Activated CD8-positive, alpha-beta memory T cell treated with anti-CD3 and anti-CD28 coated beads, Interleukin-2, amount 10 ng/mL, durations not matched to agents 7 days and 5 days (primary cell): ENCODE measurements at places on chromosomes 5 and 9. TPM values are rescaled to one million over a fixed set of nuclear protein-coding genes. Genes with fewer than 3 reads are reported as not detected.

GRCh38 chr5:152532714-152533113 lies 127.6 kb upstream of the NMUR2 start:
- no peak for DNase-seq
- no peaks in the 10 kb centered on the region for H3K36me3 ChIP-seq
- H3K4me3 ChIP-seq: no peak overlapping the region

GRCh38 chr5:7714119-7714518 lies 136.8 kb downstream of the CFAP90 start:
- no peak overlapping the region for H3K4me3 ChIP-seq
- H3K36me3 ChIP-seq: no peaks in the 10 kb centered on the region
- no peaks in the 10 kb centered on the region for H3K4me1 ChIP-seq
- no peak overlapping the region for H3K27ac ChIP-seq
- peaks cover 2% of the 10 kb centered on the region for H3K27me3 ChIP-seq

- peak overlapping the region; percentile 39 for H3K27ac ChIP-seq
- peaks cover 34% of the 10 kb centered on the region for H3K4me1 ChIP-seq
- DNase-seq: no peak
- H3K27me3 ChIP-seq: no peaks in the 10 kb centered on the region
- H3K36me3 ChIP-seq: peaks cover 5% of the 10 kb centered on the region
Observed at GRCh38 chr5:139407517-139407916, 3.6 kb upstream of the SPATA24 start.

DNA sequence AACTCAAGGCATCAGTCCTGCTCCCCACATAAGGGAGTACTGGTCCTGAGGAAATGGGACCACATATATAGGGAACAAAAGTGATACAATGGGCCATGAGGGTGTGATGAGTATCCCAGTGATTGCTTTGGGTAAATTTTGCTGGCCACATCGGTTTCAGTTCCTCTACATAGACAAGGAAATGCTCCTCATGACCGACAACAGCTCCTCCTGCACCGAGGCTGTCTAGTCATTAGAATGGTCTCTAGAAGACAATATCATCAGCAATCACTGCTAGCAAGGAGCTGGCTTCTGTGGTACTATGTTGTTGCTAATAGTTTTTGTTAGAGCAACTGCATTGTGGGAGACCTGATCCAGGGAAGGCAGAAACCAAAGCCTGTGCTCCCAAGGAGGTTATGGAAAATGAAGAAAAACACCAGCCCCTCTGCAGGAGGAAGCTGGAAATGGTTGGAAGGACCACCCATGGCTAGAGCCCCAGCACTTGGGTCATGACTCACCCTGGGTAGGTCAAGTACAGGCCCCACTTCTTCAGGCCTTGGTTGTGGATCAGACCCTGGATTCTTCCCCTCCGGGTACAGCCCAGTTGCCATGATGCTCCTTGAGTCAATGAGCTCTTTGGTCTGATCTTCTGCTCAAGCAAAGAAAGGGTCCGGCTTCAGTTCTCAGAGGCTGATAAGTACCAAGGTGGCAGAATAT lies 3.4 kb upstream of the CTSL start:
- no peak overlapping the region for H3K27ac ChIP-seq
- peaks cover 31% of the 10 kb centered on the region for H3K27me3 ChIP-seq
- no peaks in the 10 kb centered on the region for H3K36me3 ChIP-seq
- no peak overlapping the region for H3K4me3 ChIP-seq

DNA sequence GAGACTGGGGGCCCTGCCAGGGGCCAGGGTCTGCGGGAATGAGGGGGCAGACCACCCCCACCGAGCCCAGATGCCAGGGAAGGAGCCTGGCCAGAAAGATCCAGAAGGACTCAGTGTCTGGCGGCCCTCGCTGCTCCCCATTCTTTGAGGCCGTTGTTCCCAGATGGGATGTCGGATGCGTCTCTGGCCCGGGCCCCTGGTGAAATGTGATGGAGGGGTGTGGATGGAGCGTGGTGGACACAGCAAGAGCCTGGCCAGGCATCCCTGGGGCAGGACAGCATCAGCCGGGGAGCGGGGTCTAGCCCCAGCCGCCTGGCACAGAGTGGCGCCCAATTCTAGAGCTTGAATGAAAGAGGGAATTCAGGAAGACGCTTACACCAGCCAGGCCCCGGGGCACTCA lies 46.2 kb upstream of the NKD2 start:
- no peaks in the 10 kb centered on the region for H3K36me3 ChIP-seq
- no peak overlapping the region for H3K4me3 ChIP-seq
- peaks cover 24% of the 10 kb centered on the region for H3K27me3 ChIP-seq
- DNase-seq: no peak
- H3K27ac ChIP-seq: no peak overlapping the region
- H3K4me1 ChIP-seq: peaks cover 54% of the 10 kb centered on the region

- H3K27me3 ChIP-seq: no peaks in the 10 kb centered on the region
- H3K36me3 ChIP-seq: no peaks in the 10 kb centered on the region
- no peak overlapping the region for H3K27ac ChIP-seq
- no peak for DNase-seq
- H3K4me3 ChIP-seq: no peak overlapping the region
- H3K4me1 ChIP-seq: no peaks in the 10 kb centered on the region
Observed at GRCh38 chr5:89480406-89481007, 597.5 kb upstream of the MEF2C start.

Gene UBLCP1
- 31.0 TPM for total RNA-seq

GRCh38 chr5:93580063-93580926 lies 724 bp downstream of the NR2F1-AS1 start:
- DNase-seq: no peak
- H3K4me1 ChIP-seq: peaks cover 18% of the 10 kb centered on the region
- peaks cover 49% of the 10 kb centered on the region for H3K27me3 ChIP-seq
